ENCODE measurements at places on chromosomes 2 and 18. TPM values are rescaled to one million over a fixed set of nuclear protein-coding genes. Genes with fewer than 3 reads are reported as not detected.

GRCh38 chr2:128367601-128368359 lies 49.1 kb upstream of the HS6ST1 start:
- DNase-seq = peak; percentile 11

DNA sequence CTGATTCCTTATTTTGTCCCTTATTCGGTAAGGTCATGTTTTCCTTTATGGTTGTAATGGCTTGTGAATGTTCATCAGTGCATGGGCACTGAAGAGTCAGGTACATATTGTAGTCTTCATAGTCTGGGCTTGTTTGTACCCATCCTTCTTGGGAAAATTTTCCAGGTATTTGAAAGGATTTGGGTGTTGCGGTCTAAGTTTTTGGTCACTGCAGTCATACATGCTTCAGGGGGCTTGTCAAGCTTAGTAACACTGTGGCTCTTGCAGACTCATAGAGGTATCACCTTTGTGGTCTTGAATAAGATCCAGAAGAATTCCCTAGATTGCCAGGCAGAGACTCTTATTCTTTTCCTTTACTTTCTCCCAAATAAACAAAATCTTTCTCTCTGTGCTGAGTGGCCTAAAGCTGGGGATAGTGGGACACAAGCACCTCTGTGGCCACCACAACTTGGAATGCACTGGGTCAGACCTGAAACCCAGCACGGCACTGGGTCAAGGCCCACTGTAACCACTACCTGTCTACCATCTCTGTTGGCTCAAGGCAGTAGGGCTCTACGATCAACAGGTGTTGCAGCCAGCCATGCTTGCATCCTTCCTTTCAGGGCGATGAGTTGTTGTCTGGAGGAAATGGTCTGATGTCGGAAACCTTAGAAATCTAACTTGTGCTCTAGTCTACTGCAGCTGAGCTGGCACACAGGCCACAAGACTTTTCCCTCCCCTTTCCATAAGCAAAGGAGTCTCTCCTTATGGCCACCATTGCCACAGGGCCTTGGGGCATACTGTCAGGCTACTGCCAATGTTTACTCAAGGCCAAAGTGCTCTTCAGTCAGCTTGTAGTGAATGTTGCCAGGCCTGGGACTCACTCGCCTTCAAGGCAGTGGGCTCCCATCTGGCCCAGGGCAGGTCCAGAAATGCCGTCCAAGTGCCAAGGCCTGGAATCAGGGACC lies 21.5 kb downstream of the IL1RN start:
- no peak for DNase-seq

The GKN2 gene
- not detected for total RNA-seq

The CRYBA2 gene
- total RNA-seq = not detected

- no peak for DNase-seq
Observed at GRCh38 chr2:228657807-228658402, 476.4 kb upstream of the SPHKAP start.

DNA sequence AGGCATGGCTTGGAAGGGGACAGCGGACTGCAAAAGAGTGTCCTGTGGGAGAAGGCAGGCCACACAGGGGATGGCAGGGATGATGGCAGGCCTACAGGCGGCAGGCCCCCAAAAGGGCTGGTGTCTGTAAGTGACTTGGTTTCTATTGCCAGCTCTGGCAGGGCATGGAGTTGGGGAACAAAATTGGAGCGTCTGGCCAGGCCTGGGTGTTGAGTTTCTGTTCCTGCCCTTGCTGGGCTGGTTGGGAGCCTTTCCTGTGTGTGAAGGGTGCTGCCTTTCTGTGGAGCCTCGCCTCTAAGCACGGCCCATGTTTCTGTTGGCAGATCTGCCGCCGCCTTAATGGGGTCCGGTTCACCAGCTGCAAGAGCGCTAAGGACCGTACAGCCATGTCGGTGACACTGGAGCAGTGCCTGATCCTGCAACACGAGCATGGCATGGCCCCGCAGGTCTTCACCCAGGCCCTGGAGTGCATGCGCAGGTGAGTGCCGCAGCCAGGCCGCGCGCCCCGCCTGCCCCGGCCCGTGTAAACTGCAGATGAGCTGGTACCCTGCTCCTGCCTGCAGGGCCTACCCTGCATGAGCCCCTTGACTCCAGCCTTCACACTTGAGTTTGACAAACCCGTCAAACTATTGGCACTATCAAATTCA lies 31.5 kb downstream of the COA5 start:
- DNase-seq = no peak

All from activated naive CD8-positive, alpha-beta T cell treated with anti-CD3 and anti-CD28 coated beads, Interleukin-2, amount 10 ng/mL, durations not matched to agents 7 days and 5 days (primary cell).